ENCODE measurements at places on chromosomes 3 and 15.

- DNase-seq, result no peak
Observed at GRCh38 chr3:189797103-189797750, 166.0 kb downstream of the TP63 start.

- no peak for DNase-seq
Observed at GRCh38 chr15:49423021-49423420, at the start of gene FGF7. Gene FGF7, plus strand, starts transcription at chr15:49423242. Its CDS starts 1,056 bp downstream, at chr15:49424298.

DNA sequence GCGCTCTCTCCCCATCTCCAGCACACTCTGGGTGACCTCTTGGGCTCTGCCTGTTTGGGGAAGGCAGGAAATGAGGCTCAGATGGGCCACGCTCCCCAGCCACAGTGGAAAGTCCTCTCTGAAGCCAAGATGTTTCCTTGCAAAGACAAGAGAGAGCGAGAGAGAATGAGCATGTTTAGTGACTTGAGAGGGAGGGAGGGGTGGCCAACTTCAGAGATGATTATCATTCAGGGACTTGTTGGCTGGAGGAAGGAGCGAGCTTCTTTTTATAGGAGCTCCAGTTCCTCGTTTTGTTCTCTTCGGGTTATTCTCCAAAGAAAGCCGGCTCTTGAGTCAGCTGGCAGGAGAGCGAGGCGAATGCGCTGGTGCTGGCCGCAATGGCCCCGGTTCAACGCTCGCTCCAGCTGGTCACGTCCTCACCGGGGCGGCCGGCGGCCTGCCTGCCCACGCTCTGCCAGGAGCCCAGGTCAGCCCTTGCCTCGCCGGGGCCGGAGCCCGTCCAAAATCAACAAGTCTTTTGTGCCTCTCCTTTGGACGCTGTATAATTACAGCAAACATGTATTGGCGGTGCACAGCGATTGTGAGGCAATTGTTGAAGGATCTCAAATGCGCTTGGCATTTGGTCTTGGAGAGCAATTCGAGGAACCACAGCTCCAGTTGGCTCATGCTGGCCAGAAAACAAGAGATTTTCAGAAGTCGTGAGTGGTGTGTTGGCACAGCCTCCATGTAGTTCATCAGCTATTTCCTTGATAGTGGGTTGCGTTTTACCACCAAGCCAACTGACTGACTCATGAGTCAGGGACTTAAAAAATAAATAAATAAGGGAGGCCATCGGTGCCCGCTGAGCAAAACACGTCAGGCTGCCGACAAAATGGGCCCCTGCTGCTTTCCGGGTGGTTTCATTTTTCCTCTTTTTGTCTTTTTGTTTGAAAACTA is 288.6 kb downstream of the UACA start:
- DNase-seq, result no peak

DNA sequence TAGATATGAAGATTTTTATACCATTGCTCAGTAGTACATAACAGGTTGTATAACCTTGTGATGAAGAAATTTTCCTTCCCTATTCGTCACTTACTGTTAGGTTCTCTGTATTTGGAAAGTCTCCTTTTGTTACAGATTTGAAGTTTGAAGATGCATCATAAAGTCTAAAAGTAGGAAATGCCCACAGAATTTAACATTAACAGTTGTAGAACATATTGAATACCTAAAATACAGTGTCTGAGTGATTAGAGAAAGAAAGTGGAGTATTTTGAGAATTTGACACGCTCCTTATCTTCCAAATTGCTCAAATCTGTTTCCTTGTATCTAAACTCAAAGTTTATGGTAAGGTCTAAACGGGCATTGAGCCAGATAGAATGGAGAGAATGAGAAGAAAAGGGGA is 111.3 kb downstream of the MBNL1 start:
- no peak for DNase-seq

DNA sequence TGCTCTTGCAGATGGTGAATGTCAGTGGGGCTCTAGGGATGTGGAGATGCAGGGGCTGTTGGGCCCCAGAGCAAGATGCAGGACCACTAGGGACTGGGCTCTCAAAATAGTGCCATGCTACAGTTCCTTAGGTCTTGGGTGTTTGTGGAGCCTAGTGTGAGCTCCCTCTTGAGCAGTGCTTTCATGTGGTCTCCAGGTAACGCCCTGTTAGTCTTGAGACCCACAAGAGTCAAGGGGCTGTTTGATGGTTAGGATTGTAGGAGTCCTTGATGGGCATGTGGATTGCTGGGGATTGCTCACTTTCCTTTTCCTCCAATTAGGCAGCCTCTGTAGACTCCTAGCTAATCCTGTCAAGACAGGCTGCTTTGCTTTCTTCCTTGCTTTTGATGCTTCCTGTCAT is 56.0 kb downstream of the CCDC66 start:
- DNase-seq, result no peak

- no peak for DNase-seq
Observed at GRCh38 chr3:8767667-8768363, 1.6 kb downstream of the OXTR start.

- no peak for DNase-seq
Observed at GRCh38 chr3:134276086-134276485, 25.4 kb upstream of the RYK start.

DNA sequence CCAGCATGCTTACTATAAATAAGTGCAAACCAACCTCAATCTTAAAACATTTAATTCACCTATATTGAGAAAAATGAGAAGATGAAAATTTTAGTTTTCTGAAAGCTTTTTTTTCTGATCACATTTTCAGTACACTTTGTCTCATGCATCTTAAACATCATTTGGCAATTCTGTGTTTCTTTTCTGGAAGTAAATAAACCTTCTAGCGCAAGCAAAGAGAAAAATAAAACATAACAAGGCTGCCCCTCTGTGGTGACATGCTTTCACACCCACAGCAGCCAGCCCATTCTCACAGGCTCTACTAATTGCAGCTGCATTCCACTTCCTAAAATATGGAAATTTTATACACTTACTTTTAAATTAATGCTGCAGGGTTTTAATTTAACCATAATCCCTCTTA is 90.1 kb downstream of the NEK10 start:
- no peak for DNase-seq

- no peak for DNase-seq
Observed at GRCh38 chr3:195746346-195746745, 25.6 kb downstream of the MUC20 start.

DNA sequence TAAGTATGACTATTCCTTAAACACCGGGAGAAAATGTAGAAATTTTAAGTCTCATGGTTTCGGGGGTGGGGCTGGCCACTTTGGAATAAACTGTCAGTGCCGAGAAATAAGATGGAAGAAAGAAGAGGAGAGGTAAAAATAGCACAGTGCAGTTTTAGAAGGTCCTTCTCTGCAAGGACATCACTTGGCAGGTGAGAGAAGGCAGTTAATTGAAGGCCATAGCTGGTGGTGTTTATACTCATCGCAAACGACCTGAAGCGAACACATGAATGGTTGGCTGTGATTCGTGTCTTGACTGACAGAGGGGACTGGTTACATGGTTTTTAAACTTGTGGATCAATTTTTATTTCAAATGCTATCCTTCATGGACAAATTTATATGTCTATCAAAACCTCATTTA is 54.9 kb upstream of the SENP5 start:
- DNase-seq, result no peak

DNA sequence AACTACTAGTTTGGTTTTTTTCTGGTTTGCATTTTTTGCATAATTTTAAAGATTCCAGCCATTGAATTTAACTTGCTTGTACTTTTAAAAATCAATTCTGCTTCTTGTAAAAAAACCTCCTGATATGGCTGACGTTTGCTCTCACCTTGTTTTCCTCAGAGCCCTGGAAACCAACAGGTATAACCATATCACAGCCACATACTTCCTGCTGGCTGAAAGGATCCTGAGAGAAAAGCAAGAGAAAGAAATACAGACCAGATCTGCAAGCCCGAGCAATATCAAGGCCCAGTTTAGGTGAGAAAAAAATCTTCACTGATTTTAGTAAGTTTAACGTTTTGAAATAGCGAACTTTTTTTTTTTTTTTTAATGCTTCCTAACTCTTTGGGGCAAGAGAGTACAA is 56.8 kb downstream of the SNRK start:
- no peak for DNase-seq

DNA sequence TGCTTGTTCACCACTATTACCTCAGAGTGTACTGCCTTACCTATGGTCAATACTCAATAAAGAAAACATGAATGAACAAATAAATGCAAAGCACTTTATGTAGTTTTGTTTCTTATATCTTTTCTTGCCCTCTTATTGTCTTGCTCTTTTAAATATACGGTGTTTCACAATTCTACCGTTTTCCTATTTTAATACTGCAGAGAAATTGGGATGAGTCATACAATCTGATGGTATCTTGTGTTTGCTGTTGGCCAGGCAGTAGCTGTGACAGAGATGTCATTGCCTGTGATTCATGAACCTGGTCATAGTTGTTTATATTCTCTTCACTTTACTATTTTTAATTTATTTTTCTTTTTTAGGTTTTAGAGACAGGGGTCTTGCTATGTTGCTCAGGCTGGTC is 48.3 kb downstream of the SERP1 start:
- DNase-seq, result no peak

DNA sequence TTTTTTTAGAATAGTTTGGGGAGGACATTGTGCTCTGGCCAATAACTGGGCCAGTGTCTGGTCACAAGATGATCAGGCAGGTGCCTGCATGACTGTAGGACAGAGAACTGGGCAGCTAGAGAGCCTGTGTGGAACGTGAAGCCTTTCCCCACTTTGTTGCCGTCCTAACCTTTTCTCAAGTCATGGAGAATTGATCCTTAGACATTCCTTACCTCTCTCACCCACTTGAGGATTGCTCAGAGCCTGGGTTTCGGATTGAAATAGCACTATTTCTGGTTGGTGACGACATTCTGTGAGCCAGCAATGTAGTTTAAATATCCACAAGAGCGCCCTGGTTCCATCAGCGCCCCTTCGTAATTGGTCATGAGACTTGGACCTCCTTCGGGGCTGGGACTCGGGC is 138.4 kb downstream of the IGF1R start:
- DNase-seq, result no peak

GRCh38 chr3:70309591-70309990 is 2.8 kb downstream of the MDFIC2 start:
- no peak for DNase-seq

DNA sequence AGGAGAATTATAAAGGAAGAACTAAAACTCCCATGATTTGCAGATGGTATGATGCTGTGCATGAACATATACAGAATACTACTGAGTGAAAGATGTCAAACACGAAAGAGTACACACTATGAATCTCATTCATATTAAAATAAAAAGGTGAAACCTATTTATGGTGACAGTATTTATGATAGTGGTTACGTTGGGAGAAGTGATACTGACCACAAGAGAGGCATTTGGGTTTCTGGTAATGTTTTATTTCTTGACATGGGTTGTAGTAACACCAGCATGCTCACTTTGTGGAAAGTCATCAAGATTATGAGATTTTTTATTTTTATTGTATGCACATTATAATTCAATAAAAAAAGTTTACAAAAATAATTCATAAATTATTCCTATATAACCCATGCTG is 324.0 kb downstream of the GAP43 start:
- DNase-seq, result no peak

- no peak for DNase-seq
Observed at GRCh38 chr3:61996366-61996765, 377.0 kb downstream of the FEZF2 start.

- no peak for DNase-seq
Observed at GRCh38 chr15:78921517-78921916, 23.3 kb downstream of the CTSH start.

DNA sequence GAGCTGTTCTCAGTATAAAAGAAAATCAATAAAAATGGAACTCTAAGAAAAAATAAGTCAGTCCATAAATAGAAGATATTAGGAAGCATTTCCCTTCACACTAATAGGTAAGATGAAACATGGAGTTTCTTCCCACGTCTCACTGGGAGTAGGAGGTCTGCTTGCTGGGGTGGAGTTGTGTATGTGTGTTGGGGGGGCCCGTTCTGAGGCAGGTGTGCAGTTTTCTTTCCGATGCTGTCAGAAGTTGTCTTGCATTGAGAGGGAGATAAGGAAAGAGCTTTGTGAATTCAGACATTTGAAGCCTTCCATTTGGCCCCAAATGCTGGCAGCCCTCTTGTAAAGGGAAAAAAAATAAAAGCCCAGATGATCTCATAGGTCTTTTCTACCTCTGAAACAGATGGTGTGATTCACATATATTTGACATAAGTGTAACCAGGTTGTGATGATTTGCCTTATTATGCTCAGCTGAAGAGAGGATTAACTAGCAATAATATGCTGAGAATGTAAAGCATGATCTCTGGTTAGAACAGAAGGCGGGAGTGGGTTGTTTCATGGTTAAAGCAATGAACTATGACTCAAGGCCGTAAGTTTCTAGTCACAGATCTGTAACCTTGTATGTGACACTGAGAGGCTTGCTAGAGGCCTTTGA is 8.8 kb downstream of the RASGRP1 start:
- no peak for DNase-seq

- no peak for DNase-seq
Observed at GRCh38 chr3:15321349-15321748, 11.0 kb downstream of the SH3BP5 start.

GRCh38 chr15:70420948-70421482 is 323.3 kb upstream of the TLE3 start:
- no peak for DNase-seq

DNA sequence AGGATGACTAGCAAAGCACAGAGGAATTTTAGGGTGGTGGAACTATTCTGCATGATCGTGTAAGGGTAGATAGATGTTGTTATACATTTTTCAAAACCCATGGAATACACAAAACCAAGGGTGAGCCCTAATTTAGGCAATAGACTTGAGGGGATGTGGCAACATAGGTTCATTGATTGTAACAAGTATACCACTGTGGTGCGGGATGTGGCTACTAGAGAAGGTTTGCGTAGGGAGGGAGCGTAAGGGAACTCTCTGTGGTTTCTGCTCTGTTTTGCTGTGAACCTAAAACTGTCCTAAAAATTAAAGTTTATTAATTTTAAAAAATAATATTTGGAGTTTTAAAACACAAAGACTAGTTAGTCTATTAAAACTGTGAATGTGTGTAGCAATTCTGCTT is 202.8 kb downstream of the PLCL2 start:
- no peak for DNase-seq

DNA sequence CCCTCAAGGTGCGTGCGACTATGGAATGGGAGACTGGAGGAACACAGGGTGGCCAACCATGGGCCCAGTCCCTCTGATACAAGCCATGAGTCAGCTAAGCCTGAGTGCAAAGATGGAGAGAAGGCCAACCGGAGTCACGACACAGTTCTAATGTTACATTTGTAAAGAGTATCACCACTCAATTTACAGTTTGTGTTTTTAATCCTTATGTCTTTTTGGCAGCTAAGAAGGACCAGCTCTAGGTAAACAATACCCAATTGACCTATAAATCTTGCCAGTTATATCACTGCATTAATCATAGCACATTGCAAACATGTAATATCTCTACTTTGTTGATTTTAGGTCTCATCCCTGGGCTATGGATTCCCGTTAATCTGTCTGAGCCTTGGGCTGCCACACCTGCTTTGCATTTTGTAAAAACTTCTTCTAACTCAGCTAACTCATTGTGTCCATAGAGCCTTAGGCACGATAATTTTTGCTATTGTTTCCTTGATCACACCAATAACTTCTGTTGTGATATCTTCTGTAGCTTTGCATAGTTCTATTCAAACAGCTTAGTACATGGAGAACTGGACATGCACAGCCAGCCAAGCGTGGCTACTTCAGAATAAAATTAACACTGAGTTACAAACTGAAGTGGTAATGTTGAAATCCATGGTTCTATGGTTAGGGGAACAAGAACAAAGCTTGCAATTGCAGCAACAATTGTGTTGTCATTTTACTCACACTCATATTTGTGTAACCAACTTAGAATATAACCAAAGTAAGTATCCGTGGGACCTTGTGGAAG is 50.3 kb downstream of the LSM3 start:
- DNase-seq, result no peak

- no peak for DNase-seq
Observed at GRCh38 chr3:109804697-109805096, 467.4 kb upstream of the DPPA4 start.
